GM12878 (cell line): ENCODE measurements at places on chromosomes 13 and 19. TPM values are rescaled to one million over a fixed set of nuclear protein-coding genes. Genes with fewer than 3 reads are reported as not detected.

DNA sequence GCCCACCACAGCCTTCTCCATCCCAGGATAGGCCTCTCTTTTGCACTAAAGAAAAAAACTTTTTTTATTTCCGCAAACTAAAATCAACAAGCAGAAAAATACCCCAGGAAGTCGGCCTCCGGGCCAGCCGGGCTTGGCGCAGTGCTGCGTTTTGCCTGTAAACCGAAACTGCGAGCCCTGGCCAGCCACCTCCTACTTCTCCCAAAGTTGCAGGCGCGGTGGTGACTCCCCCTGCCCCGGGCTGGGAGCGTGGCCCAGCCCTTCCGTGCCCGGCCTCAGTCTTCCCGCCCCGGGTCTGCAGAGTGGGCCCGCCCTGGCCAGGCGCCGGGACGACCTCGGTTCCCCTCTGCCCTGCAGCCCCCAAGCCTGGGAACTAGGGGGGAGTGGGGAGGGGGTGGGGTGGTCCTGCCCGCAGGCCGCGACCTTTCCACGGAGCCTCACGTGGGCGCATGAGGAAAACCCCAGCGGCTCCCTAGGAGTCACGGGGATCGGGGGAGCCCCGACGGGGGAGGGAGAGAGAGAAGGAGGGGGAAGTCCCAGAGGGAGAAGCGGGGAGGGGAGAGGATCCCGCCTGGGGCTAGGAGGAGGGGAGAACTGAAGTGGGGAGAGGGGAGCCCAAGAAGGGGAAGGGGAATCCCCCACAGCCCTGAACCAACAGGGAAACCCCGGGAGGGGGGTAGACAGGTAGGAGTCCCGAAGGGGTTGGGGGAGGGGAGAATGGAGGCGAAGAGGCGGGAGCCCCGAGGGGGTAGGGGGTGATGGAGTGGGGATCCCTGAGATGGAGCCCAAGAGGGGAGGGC is 3.0 kb downstream of the GADD45B start:
- no peak for DNase-seq

The NKG7 gene
- polyA plus RNA-seq: 21.5 and 22.6 TPM in 2 replicates

- DNase-seq: no peak
Measured at GRCh38 chr13:109387471-109387870, 398.9 kb downstream of the IRS2 start.

- DNase-seq: no peak
Measured at GRCh38 chr13:37534181-37534580, 64.4 kb downstream of the POSTN start.

GRCh38 chr19:12260861-12261260 is 33.8 kb downstream of the ZNF44 start:
- DNase-seq: no peak

The PLPPR3 gene
- 0.07 TPM in 1 of 2 replicates, not detected in the other for polyA plus RNA-seq

- no peak for DNase-seq
Measured at GRCh38 chr13:21164631-21165030, 11.7 kb downstream of the SKA3 start.

GRCh38 chr13:111007209-111007608 is 92.3 kb upstream of the ANKRD10 start:
- DNase-seq: no peak

GRCh38 chr19:38592940-38593339 is 24.8 kb downstream of the MAP4K1 start:
- DNase-seq: no peak
